ENCODE measurements at places on chromosomes 5 and 9. TPM values are rescaled to one million over a fixed set of nuclear protein-coding genes. Genes with fewer than 3 reads are reported as not detected.

DNA sequence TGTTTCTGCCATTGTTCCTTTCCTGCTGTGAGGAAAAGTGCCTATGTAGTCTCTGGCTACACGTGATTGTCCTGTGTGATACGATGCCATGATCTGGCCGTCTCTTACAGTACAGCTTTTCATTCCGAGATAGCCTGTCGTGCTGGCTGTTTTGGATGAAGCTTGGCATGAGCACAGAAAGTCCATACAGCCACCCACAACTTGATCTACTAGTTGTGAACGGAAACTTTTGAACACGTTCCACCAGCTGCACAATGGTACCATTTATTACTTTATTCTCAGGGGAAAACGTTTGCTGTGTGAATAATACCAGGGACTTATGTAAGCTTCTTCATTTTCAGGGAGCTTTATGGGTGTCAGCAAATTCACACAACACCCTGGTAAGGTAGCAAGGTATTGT is 217.6 kb upstream of the ANKRD55 start:
- no peak for DNase-seq

DNA sequence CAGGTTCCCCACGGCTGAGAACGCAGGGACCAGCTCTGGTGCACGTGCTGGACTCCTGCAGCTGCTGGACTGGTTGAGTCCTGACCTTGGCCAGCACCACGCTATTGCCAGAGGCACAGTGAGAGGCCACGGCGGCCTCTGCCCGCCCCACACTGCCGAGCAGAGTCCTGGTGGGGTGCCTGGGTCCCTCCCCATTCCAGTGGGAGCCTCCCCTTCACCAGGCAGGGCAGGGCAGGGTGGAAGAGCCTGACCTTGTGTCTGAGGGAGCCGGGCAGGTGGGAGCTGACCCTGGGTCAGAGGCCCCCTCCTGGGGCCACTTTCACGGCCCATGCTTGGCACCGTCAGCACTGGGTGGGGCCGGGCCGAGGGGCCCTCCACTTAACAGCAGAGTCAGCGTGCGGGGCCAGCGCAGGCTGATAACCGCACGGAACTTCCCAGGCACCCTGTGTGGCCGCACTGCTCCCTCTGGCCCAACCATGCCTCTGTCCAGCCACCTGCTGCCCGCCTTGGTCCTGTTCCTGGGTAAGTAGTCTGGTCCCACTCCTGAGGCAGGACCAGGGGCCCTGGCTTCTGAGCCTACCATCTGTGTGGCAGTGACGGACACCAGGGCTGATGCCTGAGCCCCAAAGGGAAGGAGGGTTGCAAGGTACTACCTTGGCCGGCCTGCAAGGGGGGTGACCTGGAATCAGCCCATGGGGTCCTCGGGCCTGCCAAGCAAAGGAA is at the start of gene MAMDC4:
MAMDC4 (plus strand) TSS at position 406 of the 723 bp plus-strand sequence; CDS start at position 477, 71 bp downstream.
- no peak for DNase-seq

DNA sequence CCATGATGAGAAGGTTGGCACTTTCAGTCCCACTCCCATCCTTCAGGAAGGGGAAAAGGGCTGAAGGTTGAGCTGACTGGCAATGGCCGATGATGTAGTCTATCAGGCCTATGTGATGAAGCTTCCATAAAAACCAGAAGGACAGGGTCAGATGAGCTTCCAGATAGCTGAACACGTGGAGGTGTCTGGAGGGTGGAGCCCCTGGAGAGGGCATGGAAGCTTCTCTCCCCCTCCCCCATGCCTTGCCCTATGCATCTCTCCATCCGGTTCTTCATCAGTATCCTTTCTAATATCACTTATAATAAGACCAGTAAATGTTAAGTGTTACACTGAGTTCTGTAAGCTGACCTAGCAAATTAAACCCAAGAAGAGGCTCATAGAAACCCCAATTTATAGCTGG is 32.6 kb upstream of the SMU1 start:
- DNase-seq = peak; percentile 5

GRCh38 chr9:129863059-129863690 is 27.9 kb downstream of the USP20 start:
- no peak for DNase-seq

GRCh38 chr5:84603568-84604185 is 219.0 kb upstream of the EDIL3 start:
- DNase-seq = no peak

DNA sequence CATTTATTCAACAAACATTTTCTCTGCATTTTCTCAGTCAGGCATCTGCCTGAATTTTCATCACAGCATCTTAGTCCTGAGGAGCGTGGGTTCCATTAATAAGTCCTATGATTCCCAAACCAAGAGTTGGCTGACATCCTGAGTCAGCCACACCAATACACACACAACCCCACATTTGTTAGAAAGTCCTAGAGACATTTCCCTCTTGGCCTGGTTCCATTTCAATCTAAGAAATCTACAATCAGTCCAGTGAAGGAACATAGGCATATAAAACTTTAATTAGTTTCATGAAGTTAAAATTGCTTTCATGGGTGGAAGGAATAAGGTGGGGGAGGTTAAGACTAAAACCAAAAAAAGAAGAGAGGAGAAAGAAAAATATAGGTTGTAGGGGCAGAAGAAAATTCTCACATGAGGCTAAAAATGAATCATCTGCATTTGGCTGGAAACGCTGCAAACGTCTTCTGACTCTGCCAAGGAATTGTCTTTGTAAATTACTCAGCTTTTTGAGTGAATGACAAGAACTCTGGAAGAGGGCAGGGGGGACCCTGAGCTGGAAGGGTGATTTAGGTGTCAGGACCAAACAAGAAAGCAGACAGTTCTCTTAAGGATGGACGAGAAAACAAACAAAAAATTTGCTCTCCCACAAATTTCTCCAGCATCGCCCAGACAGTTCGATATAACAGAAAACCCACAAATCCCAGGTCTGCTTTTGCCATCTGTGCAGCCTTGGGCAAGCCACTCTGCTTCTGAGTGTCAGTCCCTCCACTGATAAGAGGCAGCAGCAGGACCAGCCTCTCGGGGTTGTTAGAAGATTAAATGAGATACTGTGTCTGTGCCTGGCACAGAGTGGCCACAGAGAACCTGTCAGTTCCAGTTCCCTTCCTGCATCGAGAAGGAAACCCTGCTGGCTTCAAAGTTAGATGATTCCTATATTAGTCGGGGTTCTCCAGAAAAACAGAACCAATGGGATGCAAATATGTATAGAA is 289.7 kb downstream of the CDK5RAP2 start:
- no peak for DNase-seq

DNA sequence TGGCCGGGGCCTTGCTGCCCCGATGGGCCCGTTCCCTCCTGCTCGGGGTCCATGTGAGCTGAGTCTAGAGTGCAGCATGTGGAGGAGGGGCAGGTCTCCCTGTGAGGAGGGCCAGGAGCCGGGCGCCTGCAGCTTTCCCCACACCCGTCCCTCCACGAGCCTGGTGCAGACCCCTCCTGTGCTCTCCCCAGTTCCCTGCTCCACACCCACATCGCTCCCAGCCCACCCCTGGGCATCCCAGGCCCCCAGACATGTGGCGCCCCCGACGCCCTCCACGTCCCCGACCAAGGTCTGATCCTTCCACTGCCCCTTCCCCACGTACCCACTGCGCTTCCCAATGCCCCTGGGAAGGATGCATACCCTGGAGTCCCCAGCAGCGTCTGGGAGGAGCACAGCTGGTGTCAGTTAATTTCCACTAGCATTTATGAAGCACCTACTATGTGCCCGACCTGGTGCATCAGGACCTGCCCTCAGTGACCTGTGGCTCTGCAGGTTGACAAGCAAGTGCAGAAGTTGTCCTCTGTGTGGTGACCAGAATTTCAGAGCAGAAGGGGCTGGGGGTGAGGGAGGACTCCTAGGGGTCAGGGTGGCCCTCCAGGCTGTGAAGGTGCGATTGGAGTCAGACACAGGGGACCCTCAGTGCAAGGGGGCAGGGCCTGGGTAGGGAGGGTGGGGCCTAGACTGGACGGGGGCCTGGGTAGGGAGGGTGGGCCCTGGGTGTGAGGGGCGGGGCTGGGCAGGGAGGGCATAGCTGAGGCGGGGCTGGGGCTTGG is 10.8 kb upstream of the SLC6A18 start:
- no peak for DNase-seq

GRCh38 chr5:179232091-179232735 is 113.0 kb downstream of the ADAMTS2 start:
- DNase-seq = no peak

DNA sequence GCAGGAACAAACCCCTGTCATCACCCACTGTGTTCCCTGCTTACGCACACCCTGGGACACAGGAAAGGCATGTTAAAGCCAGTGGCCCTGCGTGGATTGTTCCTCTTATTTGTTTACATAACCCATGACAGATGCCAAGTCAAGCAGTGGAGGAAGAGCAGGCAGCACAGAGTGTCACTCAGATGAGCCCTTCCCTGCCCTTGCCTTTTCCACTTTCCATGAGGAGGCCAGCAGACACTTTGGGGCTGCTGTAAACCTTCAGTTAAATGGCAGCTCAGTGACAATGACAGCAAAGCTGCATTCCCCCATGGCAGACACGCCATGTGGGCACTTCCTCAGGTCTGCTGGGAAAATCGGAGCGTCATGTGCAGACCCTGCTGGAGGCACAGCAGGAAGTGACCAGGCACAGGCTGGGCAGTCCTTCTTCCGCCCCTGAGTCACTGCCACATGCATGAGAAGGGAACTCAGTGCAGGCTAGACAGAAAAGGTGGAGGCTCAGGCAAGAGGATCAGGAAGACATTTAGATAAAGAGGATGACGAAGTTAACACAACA is 216.8 kb upstream of the PIK3R1 start:
- no peak for DNase-seq

DNA sequence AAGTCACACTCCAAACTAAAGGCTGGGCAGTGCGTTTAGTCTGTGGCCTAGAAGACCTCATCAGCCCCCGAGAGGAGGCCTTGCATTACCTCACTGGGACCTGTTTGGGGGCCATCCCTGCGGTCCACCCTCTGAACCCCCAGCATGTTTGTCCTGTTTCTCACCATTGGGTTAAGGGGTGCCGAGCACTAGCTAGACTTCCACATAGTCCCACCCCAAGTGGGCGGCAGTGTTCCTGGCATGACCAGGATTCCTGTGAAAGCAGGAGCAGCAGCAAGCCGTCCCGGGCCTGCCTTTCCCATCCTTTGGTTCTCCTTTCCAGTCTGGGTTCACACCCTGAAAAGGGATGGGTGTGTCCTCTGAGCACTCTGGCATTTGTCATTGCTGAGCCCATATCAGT is 26.6 kb upstream of the SAP30L start:
- DNase-seq = no peak

GRCh38 chr5:97623441-97623840 is 440.4 kb upstream of the RIOK2 start:
- no peak for DNase-seq

DNA sequence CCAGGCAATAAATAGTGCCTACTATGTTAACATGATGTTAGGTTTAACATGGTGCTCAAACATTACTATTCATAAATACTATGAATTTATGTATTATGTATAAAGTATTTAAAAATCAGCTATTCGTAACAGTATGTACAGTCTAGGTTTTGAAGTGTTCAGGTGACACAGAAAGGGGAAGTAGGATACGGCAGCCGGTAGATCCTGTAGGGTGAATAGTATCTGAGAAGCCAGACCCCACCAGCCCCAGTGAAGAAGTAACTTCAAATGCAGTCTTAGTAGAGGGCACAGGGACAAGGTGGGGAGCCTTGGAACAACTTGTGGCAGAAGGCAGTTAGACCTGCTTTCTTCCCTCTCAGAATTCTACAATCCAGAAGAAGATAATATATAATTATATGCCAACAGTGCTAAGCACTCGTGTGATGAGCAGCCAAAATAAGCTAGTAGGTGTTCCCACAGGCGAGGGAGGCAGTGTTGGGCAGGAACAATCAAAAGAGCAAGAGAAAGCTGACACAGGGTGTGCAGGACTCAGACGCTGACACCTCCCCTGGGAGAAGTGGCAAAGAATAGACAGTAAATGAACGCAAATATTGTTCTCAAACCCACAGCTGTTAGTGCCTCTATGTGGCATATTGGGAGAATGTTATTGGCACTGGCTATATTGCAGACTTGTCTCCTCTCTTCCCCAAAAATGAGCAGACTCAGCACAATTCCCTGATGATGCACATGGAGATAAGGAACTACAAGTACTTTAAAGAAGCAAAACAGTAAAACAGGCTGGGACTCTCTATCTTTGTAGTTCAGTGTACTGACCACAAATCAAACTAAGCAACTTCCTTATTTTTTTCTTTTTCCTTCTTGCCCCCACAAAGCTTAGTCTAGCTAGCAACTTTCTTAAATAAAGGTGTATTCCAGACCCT is 4.6 kb downstream of the ZNF367 start:
- no peak for DNase-seq

- DNase-seq = no peak
These were observed 298.9 kb downstream of the TRIM32 start for GRCh38 chr9:116986015-116986414.

- no peak for DNase-seq
These were observed 50.3 kb downstream of the COL5A1 start for GRCh38 chr9:134691695-134692572.

- peak; percentile 30 for DNase-seq
These were observed 17.7 kb downstream of the SRP19 start for GRCh38 chr5:112878760-112879159.

DNA sequence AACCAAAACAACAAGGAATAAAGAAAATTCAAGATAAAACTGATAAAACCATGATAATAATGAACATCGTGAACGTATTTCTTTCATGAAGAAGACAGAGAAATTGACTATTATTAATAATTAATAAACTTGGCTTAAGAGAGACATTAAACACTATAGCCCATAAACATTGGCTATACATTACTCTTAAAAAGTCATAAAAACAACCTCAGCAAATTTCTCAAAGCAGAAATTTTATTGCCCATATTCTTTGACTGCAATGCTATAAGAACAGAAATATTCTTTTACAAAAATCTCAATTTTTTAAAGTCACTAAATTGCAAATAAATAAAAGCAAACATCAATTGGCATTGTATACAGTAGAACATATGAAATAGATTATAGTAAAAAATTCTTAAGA is 42.5 kb downstream of the CSF2 start:
- no peak for DNase-seq

DNA sequence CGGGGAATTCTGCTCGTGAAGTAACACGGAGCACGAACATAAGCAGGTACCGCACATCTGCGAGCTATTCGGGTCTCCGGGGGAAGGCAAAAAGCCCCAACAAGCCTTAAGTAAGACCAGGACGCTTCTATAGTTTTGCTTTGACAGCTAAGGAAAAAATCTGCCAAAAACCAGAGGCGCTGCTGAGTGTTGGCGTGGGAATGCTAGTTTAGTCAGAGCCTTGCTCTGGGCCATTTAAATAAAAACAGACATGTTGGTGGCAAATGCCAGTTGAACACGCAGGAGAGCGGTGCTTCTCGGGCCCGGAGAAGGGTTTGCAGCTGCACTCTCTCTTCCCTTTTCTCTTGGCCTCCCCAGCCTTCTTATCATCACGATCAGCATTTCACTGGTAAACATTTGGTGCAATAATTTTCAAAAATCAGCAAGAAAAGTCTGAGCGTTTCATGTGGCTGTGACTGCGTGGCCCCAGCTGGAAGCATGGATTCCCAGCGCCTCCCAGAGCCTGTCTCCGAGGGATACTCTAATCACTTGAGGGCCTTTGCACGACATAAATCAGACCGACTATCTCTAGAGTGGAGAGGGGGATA is 6.4 kb upstream of the NOTCH1 start:
- DNase-seq = peak; percentile 62

GRCh38 chr5:132747616-132748440 is 602 bp downstream of the CCNI2 start:
- DNase-seq = peak; percentile 42

GRCh38 chr5:35212122-35212982 is 17.9 kb downstream of the PRLR start:
- no peak for DNase-seq

INSL4 gene
- total RNA-seq = 0.13 TPM

BNC2 gene
- 20.7 TPM for total RNA-seq

PFN3 gene
- total RNA-seq = not detected

PCDHGA7 gene
- total RNA-seq = 0.10 TPM

SLC45A2 gene
- total RNA-seq = 1.4 TPM

GABRP gene
- 91.4 TPM for total RNA-seq

SLC1A1 gene
- total RNA-seq = 50.7 TPM

MXD3 gene
- total RNA-seq = 14.0 TPM
